GF-D8 (cell line): ENCODE measurements at places on chromosomes 7 and 10.

DNA sequence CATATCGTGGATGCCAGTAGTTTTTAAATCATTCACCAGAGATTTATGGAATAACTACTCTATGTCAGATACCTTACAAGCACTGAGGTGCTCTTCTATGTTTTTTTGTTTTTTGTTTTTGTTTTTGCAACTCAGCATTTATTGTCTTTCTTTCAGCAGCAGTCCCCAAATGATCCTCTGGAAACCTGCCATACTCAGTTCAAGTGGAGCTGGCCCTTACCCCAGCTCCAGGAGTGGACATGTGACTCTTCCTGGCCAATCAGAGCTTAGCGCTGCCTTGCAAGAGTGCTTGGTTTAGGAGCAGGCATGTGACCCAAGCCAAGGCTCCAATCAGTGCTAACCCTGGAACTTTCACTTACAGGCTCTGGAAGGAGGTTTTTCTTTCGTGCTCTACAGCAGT is 356.6 kb upstream of the ZMIZ1 start:
- DNase-seq: no peak

DNA sequence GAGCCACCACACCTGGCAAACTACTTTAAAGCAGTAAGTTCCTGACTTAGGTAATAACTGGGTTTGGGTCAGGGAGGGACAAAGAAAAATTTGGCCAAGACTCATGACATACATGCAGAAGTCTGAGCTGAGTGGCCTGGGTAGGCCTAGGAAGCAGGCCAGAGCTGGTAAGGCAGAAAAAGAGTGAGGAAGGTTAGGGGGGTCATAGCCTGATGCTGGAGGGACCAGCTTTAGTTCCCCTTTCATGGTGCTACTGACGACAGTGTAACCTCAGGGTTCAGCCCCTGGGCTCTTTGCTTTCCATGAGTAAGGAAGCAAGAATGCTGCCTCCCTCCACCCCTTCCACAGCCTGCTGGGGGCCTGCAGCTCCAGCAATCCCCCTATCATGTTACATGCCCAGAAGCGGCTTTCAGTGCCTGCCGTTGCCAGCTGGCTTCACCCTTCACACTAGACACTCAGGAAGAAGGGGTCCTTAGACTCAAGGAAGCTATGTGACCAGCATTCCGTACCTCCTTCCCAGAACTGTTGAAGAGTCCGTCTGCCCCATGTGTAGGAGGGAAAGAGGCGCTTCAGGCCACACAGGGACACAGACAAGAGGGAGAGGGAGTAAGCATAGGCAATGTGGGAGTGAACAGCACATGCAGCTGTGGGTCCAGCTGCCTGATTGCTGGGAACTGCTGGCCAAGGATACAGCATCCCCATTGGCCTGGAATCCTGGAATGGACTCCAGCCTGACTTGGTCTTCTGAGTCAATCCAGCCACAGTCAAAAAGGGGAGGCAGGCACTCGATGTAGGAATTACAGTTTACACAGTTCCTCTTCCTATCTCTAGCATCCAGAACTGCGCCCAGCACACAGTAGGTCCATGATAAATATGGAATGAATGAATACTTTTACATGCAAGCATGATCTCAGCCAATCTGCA is 4.1 kb upstream of the PLAU start:
- DNase-seq: peak; percentile 46

- DNase-seq: no peak
Measured at GRCh38 chr7:128003167-128003566, 28.1 kb downstream of the LRRC4 start.

DNA sequence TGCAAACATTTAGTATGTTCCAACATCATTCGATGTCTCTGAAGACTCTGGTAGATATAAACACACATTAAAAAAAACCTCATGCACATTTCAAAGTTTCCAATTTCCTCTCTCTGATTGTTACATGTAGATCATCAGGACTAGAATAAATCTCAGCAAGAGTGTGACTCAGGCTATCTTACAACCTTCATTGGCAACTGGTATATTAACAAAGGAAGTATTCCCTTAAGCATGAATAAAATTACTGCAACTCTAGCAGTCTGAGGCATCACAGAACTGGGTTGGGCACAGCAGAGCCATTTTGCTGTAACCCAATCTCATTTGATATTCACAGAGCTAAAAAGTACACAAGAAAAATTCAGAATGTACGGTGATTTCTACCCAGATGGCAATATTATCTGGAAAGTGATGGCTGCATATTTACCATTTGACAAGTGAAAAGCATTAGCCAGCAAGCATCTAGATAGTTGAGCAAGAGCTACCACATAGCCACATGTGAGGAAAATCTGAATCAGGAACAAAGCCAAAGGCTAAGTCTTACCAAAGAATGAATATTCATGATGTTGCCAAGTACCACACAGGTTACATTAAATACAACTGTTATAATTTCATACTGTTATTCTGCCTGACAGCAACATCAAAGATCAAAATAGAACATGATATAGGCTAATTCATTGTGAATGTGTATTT is 232.2 kb downstream of the CRPPA start:
- no peak for DNase-seq
